ENCODE measurements at places on chromosomes 12 and 14.

DNA sequence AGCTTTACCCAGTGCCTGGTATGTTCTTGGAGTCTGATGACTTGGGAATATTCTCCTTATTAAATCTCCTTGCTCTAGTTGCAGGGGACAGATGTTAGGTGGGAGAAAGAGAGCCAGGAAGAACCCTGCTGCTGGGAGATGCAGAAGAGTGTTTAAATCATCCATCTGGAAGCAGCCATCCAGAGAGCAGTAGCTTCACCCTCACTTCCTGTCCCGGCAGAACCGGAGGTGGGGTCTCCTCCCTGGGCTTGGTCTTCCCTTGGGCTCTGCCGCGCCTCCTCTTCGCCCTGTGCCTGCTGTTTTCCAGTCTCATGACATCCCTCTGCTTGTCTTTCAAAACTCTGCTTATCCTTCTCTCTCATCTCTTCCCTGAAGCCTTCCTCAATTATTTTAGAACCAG is 15.5 kb downstream of the B4GALNT3 start:
- DNase-seq = no peak

GRCh38 chr12:40002178-40003169 is 103.4 kb downstream of the SLC2A13 start:
- DNase-seq = no peak

DNA sequence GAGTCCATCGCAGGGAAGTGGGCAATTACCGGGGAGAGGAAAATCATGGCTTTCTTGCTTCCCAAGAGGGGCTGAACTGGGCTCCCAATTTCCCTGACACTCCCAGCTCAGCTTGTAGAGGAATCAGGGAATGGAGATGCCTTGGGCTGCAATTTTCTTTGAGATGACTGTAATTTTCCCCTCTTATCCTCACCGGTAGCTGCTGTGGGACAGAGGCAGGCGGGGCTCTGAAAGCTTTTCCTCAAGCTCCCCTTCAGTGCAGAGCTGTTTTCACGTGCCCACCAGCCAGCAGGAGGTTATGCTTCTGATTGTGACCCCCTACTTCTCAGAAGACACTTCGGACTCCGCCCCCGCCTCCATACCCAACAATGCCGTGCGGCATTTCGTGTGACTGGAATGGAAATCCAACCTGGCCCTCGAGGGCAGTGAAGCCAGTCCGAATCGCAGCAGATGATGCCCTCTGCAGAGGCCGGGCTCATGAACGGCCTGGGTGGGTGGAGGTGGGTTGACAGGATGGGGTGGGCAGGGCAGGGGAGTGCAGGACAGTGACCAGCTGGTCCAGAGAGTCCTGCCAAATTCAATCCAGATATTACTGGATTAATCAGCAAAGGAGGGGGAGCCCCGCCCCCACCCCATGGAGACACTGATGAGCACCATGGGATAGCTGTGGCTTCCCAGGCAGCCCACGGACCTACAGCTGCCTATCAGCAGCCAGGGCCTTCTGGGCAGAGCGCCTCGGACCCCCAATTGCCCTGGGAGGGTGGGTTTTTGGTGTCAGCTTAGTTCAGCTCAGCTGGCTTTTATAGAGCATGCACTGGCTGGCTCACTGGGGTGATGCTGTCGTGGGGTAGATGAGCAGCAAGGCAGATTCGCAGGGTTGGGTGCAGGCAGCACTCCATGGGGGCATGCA is 37.6 kb downstream of the RTL1 start:
- DNase-seq = no peak

DNA sequence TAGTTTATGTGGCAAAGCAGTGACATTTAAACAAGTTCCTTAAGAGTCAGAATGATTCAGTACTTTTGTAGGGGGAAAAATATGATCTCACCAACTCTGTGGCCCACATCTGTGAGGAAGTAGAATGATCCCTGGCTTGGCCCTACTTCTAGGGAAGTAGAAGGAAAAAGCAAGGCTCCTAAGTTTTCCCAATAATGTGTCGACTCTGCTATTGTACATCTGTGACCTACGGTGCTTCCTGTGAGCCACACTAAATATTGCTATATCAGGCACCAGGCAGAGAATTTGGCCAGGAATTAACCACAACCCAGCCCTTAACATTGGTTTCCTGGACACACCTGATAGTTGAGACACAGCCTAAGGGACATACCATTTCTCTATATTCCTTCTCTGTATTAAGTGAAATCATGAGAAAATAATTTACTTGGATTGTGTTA is 9.3 kb upstream of the NID2 start:
- DNase-seq = no peak

GRCh38 chr12:53828598-53828997 is 76.8 kb upstream of the CISTR start:
- DNase-seq = no peak

- DNase-seq = no peak
Observed at GRCh38 chr14:58605465-58605864, 32.3 kb upstream of the DACT1 start.

DNA sequence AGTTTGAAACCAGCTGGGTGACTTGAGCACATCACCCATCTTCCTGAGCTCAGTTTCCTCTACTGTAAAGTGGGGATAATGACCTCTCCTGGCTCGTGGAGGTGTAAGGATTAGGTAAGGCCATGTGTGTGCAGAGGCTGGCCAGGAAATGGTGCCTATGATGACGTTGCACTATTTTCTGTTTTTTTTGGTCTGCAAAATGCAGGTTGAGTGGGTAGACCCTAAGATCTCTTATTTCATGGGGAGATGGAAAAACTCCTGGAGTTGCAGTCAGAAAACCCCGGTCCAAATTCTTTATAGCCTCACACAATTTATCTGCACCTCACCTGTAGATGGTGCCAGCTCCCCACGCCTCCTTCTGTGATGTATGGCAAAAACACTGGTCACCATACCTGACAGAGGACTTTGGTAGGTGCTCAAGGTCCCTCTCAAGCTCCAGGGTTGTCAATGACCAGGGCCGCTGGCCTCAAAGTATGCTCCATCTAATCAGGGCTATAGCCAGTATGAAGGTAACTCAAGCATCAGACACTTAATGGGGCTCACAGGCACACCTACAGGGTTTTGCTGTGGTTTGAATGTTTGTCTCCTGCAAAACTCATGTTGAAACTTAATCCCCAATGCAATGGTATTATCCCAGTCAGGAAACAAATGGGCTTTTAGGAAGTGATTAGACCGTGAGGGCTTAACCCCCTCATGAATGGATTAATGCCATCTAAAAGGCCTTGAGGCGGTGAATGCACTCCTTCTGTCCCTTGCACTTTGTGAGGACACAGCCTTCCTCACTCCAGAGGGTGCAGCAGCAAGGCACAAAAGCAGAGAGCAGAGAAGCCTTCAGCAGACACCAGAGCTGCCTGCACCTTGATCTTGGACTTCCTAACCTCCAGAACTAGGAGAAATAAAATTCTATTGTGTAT is 17.6 kb downstream of the C14orf132 start:
- DNase-seq = no peak

DNA sequence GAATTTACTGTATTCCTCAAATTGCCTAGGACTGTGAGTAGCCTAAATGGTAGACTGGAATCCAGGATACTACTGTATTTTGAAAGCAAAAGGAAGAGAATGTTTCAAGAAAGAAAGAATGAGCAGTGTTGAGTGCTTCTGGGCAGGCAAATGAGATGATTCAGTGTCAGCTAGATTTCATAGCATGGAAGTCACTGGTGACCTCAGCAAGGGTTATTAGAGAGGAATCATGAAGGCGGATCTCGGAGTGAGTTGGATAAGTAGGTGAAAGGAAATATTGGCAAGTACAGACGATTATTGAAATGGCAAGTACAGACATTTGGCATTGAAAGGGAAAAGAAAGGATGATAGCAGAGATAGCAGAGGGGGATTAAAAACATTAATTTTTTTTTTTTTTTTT is 27.1 kb downstream of the VRK1 start:
- DNase-seq = no peak

DNA sequence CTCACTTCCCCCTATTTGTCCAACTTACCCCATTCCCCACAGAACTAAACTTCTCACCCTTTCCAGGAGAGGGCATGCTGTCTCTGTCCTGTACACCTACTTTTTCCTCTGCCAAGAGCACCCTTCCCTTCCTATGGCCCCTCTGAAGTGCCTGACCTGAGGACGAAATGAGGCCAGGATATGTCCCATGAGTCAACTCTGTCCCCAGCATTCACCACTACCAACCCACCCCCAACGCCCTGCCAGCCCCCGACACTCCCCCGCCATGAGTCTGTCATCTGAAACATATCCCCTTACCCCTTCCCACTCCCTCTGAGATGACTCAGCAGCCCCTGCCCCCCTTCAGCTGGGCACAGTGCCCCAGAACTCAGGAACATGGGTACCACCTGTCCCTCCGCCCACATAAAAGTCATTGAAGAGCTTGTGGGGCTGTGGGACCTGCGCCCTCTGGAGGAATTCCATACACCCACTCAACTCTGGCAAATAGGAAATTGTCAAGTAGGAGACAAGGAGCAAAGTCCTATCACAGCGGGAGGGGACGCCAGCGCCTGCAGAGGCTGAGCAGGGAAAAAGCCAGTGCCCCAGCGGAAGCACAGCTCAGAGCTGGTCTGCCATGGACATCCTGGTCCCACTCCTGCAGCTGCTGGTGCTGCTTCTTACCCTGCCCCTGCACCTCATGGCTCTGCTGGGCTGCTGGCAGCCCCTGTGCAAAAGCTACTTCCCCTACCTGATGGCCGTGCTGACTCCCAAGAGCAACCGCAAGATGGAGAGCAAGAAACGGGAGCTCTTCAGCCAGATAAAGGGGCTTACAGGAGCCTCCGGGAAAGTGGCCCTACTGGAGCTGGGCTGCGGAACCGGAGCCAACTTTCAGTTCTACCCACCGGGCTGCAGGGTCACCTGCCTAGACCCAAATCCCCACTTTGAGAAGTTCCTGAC is 26.3 kb downstream of the ITGA7 start:
- DNase-seq = no peak

DNA sequence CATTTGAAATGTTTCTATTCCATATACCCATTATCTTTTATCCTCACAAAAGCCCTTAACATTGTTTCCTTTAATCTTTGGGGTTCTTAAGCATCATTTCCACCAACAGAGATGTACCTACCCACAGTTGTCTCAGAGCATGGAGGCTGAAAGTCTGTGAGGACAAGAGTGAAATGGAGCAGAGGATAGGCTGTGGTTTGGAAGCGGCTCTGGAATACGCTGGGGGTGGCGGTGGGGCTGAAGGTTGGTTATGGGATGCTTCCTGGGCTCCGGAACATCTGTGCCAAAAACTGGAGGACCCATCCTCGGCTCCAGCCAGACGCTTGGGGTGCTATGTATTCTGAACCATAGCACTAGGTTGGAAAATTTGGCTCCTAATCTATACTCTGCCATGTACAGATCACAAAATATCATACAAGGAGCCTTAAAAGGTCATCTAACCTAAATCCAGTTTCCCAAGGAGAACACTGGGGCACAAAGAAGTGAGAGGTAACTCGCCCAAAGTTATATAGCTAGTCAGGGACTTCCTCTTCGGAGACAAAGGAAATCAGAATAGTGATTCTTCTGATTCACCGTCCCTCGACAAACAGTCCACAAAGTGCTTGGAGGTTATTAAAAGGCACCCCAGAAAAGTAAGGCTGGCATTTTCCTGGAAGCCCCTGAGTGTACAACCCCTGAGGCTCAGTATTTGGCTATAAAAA is 2.5 kb downstream of the PPP1R3E start:
- DNase-seq = no peak

- no peak for DNase-seq
Observed at GRCh38 chr14:74980731-74981461, 21.8 kb upstream of the EIF2B2 start.

GRCh38 chr14:77248666-77249065 is 22.3 kb downstream of the NGB start:
- DNase-seq = no peak

GRCh38 chr14:105326891-105327694 is 12.5 kb downstream of the PACS2 start:
- no peak for DNase-seq

GRCh38 chr14:69079747-69080146 is 73.2 kb downstream of the DCAF5 start:
- DNase-seq = no peak

GRCh38 chr12:18576104-18576626 is 161.6 kb downstream of the PLCZ1 start:
- no peak for DNase-seq

- DNase-seq = peak; percentile 7
Observed at GRCh38 chr12:113899561-113900471, 66.3 kb downstream of the RBM19 start.

GRCh38 chr12:92233346-92234015 is 87.8 kb upstream of the BTG1 start:
- DNase-seq = no peak

- no peak for DNase-seq
Observed at GRCh38 chr14:36870776-36871175, 209.1 kb downstream of the PAX9 start.

- DNase-seq = no peak
Observed at GRCh38 chr14:93375673-93376156, 28.7 kb downstream of the COX8C start.

GRCh38 chr12:3250576-3250975 is 173.4 kb downstream of the TSPAN9 start:
- no peak for DNase-seq

- no peak for DNase-seq
Observed at GRCh38 chr14:103551338-103551762, 11.1 kb downstream of the BAG5 start.

- no peak for DNase-seq
Observed at GRCh38 chr14:101808020-101808641, 46.6 kb downstream of the PPP2R5C start.

DNA sequence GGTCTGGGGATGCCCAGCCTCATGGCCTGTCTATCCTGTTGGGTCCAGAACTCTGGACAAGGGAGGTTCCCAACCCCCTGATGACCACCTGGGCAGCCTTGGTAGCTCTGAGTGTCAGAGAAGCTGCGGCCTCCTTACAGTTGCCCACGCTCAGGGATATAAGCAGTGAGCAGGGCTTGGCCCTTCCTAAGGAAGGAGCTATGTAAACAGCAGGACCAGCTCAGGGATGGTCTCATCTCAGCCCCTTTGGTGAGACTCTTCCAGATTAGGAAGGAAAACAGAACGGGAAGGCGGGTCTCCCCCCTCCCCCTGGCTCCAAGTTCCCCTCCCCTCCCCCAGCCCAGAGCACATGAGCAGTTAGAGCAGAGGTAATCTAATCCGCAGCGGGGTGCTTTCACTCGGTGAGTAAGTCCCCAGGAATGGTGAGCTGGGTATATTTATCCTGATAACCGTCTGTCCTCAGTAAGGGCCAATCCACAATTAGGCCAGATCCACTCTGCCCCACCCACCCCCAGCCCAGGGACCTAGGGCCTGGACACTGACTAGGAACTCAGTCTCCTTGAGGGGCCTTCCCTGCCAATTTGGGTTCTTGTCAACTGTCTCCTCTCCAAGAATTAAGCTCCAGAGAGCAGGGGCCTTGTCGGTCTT is 29.5 kb upstream of the RPLP0 start:
- no peak for DNase-seq

DNA sequence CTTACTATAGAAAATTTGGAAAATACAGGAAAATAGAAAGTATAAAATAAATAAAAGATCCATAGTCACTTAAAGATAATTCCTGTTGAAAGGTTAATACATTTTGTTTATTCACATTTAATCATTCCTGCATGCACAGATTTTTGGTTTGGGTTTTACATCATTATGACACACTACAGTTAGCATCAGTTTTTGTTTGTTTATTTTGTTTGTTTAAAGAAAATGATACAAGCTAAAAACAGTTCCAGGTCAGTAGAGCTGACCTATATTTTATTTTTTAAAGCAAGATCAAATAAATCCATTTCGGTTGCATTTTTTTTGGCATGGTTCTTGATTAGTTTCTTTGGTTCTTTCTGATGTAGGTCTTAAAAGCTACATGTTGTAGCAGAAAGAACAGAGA is 68.8 kb upstream of the CCDC91 start:
- DNase-seq = no peak

GRCh38 chr14:99191395-99192027 is 80.5 kb downstream of the BCL11B start:
- DNase-seq = no peak

Data from NCI-H2081 treated with DMSO at 0.1 percent for 48 hours (cell line).